ENCODE measurements at places on chromosomes 6 and 20.

DNA sequence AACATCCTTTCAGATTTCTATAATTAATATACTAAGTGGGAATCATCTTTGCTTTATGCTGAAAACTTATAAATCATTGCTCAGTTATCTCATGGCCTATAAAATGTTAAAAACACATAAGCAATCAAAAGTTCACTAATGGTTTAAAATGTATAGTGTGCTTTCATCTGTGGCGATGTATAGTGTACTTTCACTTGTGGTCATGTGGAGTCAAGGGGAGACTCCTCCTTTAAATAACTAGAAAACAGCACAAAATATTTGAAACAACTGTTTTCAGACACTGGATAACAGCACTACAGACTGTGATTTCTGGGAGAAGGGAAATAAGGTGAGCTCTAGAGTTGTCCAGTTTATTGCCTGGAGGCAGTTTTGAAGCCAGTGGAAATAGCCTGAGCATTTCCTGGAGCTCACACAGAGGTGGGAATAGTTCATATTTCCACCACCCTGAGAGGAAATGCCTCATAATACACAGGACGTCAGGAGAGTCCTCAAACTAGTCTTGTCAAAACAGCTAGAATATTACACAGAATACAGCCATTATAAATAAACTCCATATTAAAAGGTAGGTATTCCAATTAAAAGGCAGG lies 89.4 kb downstream of the CEP162 start:
- no peak for DNase-seq

GRCh38 chr6:130233330-130233729 lies 10.6 kb upstream of the SAMD3 start:
- no peak for DNase-seq

GRCh38 chr20:61316346-61316745 lies 64.3 kb downstream of the CDH4 start:
- DNase-seq = no peak

DNA sequence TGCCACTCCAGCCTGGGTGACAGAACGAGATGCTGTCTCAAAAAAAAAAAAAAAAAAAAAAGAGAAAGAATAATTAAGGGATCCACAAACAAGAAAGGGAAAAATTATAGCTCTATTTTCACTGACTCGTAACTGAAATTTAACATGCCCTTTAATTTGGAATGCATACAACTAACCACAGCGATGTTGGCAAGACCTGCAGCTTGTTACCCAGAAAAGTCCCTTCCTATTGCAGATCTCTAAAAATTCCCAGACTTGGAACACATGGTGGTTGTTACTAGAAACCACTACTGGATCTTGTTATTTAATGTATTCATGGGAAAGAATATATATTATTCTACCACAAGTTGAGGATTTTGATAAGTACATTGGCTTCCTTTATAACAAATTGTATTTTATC lies 27.8 kb upstream of the SMIM28 start:
- no peak for DNase-seq

- DNase-seq = no peak
These were observed 13.0 kb downstream of the TMEM181 start for GRCh38 chr6:158572653-158573541.

DNA sequence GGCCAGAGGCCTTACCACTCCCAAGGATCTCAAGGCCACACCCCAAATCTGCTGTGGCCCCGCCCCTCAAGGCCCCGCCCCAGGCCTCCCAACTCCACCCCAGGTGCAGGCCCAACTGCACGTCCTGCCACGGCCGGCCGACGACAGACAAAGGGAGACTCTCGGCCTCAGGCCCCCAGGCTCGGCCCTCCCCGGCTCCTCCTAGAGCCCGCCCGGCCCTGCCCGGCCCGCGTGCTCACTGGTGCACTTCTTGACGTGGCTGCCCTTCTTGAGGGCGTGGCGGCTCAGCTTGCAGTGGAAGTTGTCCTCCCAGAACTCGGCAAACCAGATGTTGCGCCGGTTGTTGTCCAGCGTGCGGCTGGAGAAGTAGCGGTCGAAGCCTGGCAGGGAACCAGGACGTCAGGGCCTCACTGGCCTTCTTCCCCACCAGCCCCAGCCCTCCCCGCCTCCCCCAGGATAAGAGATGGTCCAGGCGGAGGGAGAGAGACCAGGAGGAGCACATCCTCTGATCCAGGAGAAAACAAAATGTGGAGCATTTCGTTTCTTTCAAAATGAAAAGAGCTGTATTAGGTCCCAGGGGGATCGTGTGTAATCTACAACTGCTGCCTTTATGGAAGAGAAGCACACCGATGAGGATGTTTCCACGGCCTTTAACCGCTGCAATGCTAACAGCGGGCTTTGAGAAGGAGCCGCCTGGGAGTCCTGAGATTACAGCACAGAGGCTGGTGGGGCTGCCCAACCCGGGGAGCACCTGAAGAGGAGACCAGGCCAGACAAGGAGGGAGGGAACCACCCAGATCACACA lies 89.4 kb downstream of the GRM4 start:
- DNase-seq = no peak

DNA sequence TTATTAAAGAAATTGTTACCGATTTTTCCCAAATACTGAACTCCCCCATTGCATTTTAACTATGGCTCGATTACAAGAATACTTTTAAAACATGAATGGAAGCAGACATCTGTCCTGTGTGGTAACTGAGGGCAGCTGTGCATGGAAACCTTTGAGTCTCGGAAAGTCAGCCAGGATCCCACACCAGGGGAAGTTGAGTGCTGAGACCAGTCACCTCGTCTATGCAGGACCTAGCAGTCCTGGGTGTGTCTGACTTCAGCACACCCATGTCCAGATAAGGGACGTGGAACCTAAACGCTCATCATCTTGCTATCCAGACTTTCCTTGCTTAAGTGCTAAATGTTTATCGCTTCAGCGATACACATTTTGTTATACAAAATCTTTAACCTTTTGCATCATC lies 6.1 kb downstream of the RIN2 start:
- DNase-seq = no peak

GRCh38 chr6:108446629-108447150 lies 114.0 kb upstream of the FOXO3 start:
- no peak for DNase-seq

- no peak for DNase-seq
These were observed 20.8 kb upstream of the SNRPB2 start for GRCh38 chr20:16709017-16709416.

DNA sequence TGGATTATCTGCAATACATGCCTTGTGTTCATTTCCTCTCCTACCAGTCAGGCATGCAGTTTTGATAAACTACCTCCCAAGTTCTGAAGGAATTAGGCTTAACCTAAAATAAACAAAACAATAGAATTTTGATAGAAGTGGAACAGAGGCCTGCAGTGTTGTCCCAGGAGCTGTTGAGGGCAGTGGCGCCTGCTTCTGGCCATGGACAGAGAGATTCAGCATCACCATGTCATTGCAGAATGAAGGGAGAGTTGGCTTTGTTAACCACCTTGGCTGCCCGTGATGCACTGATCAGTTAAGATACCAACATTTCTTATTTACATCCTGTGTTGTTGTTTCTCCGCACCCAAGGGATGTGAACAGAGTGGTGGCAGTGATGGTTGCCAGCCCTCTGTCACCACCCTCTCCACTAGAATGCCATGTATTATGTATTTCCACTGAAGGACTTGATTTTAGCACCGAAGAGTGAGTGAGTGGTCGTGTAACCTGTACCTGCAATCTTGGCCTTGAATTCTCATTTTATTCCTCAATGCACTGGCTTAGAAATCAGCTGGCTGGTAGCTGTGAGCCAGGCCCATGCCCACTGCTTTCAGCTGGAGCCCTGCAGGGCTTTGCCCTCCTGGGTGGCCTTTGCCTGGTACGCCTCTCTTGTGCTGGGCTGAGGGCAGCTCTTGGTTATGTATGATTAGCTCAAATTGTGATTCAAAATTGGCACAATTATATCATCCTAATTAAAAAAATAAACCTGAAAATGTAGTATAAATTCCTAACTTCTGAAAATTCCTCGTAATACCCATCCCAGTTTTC lies 56.5 kb downstream of the SHLD1 start:
- DNase-seq = no peak

- peak; percentile 25 for DNase-seq
These were observed 987 bp downstream of the TMEM181 start for GRCh38 chr6:158560836-158561320.

- DNase-seq = no peak
These were observed 128.3 kb downstream of the DST start for GRCh38 chr6:56514395-56514794.

DNA sequence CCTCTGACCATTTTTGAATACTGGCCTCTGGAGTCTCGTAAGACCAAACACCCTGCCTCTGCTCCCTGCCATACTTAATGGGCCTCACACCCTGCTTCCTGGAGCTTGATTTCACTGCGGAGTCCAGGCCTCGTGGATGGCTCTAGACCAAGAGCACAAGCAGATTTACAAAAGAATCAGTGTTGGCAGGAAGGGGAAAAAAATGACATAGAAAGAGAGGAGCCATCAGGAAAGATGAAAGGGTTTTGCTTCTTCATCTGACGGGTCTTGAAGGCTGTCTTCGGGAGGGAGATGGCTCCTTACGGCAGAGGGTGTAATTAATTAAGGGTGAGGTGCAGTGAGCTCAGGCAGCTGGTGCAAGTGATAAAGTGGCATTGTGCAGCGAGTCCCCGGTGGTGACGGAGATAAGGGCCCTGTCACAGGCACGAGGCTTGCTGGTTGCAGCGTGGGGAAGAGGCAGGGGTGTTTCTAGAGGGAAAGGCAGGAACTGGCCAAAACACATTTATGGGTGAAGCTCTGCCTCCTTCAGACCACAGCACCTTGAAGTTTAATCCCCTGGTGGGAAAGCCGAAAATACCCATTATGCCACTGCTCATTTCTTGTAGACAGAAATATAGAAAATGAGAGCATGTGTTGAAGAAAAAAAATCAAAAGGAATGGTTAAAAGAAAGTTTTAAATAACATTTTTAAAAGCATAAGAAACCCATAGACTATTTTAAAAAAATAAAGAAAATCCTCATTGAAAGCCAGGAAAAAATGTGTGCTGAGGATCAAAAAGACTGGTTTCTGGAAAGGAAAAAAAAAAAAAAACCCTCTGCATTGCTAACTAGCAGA lies 128.6 kb upstream of the LRFN2 start:
- no peak for DNase-seq

DNA sequence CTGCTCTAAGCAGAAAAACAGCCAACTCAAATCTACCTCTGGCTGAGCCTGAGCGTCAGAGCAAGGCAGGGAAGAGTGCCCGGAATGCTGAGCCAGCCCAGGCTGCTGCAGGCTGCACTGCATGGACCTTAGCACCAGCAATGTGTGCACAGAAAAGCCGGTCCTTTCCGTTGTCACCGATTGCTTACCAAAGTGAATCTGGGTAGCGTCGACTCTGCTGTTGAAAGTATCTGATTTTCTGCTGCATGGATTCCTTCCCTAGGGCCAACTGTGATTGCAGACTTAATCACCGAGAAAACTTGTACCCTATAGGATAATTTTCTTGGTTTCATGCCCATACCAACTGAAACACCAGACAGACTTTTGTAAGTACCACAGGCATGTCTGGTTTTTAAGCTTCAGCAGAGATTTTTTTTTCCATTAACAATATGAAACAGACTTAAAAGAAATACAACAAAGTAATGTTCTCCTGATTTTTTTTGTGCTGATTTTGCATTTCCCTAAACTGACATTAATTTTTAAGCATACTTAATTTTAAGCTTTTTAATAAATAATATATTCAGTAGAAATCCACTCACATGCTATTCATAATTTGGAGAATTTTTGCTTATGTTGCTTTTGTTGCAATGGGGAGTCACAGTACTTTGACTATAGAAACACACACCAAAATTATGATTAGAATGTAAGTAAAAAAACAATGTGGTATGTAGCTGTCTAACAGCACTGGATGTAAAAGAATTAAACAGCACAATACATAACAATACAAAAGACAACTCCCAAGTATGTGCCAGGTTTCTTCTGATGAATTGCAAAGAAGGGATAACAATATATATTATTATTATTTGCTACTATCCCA lies 218.0 kb downstream of the THBS2 start:
- DNase-seq = no peak

DNA sequence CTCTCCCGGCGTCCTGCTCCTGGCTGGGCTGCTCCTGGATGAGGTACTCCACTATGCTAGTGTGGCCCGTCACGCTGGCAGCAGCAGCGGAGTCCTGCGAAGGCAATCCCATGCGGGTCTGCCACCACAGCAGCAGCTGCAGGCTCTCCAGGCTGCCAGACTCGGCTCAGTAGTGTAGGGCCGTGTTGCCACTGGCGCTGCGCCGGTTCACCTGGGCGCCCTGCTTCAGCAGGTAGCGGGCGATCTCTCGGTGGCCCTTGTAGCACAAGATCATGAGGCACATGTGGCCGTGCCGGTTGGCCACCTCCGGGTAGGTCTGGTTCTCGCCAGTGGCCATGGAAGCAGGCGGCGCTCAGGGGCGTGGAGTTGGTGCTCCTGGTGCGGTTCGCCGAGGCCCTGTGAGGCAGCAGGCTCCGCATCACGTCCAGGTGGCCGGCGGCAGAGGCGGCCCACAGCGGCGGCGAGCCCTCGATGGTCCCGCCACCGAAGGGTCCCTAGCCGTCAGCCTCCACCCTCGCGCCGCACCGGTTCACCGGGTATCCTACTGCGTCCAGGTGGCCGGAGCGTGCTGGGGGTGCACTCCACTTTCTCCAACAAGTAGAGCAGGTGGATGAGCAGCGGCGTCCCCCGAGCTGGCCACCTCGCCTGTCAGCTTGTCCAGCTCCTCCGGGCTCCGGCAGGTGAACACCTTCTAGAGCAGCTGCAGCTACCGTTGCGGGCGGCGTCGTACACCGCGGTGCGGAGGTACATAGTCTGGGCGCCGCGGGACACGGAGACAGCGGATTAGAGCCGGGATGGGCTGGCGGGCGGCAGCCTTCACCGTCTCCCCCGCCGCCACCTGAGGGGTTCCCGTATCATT lies 19.8 kb downstream of the RFPL4B start:
- no peak for DNase-seq

DNA sequence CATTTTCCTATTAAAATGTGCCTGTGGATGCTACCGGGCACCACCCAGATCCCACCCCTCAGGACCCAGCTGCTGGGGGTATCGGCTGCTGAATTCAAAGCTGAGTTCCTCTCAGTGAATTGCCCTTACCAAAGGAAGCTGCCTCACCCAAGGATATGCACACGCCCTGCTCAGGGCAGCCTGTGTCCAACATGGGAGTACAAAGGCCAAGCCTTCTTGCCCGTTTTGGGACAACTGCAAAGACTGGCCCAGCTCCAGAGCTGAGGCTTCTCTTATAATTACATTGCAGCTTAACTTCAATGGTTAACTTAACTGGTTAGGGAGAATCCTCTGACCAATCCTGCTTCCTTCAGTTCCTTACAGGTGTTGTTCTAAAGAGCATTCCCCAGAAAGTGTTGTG lies 19.8 kb upstream of the FANCE start:
- DNase-seq = no peak

DNA sequence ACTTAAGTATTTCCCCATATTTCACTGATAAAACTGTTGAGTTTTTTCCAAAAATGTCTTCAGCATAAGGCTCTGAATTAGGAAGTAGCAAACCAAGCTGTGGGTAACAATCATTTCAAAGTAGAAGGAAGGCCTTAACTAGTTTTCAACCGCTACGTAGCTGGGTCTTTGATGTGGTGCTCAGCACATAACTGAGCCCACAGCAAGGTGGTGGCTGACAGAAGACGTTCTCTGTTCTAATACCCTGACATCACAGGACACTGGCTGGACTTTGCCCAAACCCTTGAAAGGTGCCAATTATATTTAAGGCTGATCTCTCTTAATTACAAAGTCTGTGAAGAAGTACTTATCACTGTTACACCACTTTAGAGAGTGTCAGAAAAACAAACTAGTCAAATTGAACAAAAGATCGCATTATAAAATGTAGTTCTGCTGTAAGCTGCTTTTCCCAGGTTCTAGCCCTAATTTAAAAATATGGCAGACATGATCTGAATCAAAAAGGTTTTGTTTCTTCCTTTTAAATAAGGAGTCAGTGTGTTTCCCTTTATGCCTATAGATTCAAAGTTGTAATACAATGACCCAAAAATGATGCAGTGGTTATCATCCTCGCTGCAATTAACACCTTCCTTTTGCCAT lies 26.7 kb downstream of the MAN1A1 start:
- no peak for DNase-seq

Data from urothelium cell line (cell line).